Stimulated activated CD4-positive, alpha-beta T cell treated with anti-CD3 and anti-CD28 coated beads, TNF-alpha, amount 100 ng/mL, for 1 hour (primary cell): ENCODE measurements at places on chromosomes 12 and 14.

- no peak for DNase-seq
Measured at GRCh38 chr12:112270673-112271072, 111.6 kb downstream of the HECTD4 start.

DNA sequence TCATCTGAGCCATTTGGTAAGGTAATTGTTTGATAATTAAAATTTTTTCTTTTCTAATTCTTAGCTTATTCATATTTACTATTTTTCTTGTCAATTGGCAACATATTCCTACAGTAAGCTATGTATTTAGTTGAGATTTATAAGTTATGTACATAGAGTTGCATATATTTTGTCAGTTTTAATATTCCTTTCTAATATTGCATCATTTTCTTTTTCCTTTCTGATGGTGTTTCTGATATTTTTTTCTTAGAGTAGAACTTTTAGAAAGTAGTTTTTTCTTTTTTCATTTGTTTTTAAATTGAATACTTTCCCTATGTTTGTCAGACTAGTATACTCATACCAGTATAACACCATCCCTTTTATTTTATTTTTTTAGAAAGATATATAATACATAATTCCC, 131.3 kb downstream of the TTC6 start:
- DNase-seq: no peak

DNA sequence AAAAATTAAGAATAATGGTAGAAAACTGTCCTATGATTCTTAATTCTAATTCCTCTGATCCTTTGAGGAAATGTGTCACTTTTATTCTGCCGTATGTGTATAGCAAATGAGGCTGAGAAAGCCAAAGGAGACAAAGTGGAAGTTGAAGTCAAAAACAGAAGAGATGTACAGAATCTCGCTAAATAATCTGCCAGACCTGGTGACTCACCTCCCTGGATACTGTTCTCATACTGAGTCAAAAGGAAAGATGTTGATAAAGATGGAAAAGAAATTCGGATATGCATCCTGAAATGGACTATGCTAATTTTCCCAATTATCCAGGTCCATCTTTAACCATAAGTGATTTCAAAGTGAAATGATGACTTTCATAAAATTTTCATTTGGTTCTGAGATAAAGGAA, 92.5 kb downstream of the DUSP6 start:
- no peak for DNase-seq

- DNase-seq: no peak
Measured at GRCh38 chr12:7376196-7376595, 67.8 kb downstream of the CD163L1 start.

DNA sequence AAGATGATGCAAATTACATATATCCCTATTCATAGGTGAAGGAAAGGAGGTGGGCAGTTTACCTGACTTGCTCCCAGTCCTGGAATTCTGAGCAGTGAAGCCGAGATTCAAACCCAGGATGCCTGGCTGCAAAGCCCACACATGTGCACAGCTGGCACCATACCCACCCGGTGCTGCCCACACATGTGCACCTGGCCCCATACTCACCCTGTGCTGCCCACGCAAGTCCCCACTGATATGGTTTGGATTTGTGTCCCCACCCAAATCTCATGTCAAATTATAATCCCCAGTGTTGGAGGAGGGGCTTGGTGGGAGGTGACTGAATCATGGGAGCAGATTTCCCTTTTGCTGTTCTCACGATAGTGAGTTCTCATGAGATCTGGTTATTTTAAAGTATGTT, 179.2 kb upstream of the C14orf180 start:
- DNase-seq: no peak

DNA sequence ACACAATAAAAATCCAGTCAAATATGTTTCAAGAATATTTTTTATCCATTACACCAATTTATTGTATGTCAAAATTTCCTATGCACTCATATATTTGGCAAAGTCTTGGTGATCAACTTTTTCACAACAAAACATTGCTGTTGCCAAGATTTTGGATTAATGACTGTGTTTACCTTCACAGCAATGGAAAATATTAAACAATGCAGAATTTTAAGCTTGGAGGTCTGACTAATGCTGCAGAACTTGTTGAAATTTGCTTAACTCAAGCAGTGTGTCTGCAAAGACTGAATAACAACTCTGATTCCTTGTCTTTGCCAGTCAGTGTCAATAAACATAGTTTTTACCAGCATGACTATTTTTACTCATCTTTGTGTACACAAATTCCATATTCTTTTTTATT, 336.4 kb downstream of the CCER1 start:
- no peak for DNase-seq

DNA sequence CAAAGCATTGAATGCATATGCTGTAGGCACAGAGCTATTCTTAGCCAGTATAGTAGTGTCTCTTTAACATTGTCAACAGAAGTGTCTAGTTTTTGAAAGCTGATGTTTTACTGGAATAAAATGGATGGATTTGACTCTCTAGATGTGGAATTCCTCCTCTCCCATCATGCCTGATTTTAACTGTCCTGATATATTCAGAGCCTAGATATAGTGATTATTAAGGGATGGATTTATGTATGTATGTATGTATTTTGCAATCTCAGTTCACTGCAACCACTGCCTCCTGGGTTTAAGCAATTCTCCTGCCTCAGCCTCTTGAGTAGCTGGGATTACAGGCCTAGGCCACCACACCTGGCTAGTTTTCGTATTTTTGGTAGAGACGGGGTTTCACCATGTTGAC, 144.8 kb upstream of the NAV3 start:
- no peak for DNase-seq

GRCh38 chr14:73762375-73762822, 48.2 kb upstream of the PNMA1 start:
- no peak for DNase-seq

- no peak for DNase-seq
Measured at GRCh38 chr12:44848703-44849085, 27.4 kb downstream of the NELL2 start.

GRCh38 chr14:74563233-74563585, 48.8 kb downstream of the LTBP2 start:
- DNase-seq: no peak

DNA sequence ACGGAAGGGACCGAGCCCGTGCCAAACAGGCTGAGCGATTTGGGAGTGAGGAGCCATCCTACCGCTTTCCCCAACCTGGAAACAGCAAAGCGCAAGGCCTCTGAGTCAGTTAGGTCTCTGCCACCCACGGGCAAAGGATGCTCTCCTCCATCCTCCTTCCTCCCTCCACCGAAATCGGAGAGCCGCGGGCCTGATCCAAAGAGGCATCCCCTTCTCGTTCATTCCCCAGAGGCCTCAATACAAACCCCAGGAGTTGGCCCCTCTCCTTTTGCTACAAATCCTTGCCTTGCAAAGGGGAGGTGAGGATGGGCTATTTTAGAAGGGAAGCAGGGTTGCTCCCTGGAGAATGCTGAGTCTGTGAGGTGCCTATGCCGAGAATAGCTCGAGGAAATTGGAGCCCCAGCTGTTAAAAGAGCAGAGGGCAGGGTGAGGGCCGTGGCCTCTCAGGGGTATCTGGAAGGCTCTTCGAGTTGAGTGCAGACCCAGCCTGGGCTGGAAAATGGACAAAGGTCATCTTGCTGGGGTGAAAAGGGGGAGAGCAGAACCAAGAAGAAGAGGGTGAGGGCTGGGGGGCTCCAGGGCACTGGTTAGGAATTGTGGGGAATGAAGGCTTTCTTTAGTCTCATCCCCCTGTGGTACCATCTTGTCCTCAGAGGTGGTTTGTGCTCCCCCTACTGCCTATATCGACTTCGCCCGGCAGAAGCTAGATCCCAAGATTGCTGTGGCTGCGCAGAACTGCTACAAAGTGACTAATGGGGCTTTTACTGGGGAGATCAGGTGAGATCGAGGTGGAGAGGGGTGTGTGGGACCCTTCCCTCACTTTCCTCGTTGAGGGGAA, 1.1 kb downstream of the TPI1 start:
- DNase-seq: no peak
